GM12878 (cell line): ENCODE measurements at places on chromosomes 16 and 17. TPM values are rescaled to one million over a fixed set of nuclear protein-coding genes. Genes with fewer than 3 reads are reported as not detected.
A peak's percentile ranks its signal among the peaks of the same experiment; 100 is the strongest.

GRCh38 chr17:14469971-14470370 lies 169.1 kb downstream of the HS3ST3B1 start:
- no peaks in the 10 kb centered on the region for H3K36me3 ChIP-seq
- no peak overlapping the region for H3K27ac ChIP-seq
- no peak for DNase-seq
- no peak overlapping the region for H3K4me3 ChIP-seq

DNA sequence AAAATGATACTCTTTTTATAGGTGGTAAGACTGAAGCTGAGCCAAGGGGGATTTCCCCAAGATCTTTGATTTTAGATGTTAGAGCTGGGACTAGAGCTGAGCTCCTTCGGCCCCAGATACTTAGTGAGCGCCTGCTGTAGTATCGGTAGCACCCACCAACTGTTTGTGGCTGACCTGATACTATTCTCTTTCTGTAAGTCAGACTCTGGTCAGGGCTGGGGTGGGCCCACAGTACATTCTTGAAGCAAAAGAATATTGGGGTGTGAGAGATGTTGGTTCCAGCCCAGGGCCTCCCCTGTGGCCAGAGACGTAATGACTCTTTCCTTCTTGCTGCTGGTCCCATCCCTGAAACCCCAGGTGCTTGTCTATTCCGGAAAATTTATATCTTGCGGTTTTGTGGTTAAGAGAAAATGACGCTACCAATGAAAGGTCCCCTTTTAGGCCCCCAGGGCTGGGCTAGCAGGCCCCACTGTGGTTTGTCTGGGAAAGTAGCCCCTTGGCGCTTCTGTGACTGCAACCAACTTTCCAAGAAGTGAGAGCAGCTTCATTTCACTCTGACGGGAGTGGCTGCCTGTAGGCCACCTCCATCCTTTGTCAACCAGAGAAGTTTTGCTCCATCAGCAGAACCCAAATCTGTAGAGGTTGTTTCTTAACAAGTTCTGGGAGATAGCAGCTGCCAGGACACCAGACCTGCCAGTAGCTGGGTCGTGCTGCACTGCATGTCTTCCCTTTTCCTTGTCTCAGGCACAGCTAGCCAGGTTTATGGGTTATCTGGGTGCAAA lies 86.4 kb upstream of the LGALS9 start:
- H3K27ac ChIP-seq, result peak overlapping the region; percentile 48; the same call in 1 of the 2 replicates
- no peaks in the 10 kb centered on the region for H3K36me3 ChIP-seq
- peaks cover 68% of the 10 kb centered on the region for H3K4me1 ChIP-seq
- peak; percentile 96 for DNase-seq
- no peak overlapping the region for H3K4me3 ChIP-seq
- no peaks in the 10 kb centered on the region for H3K27me3 ChIP-seq

DNA sequence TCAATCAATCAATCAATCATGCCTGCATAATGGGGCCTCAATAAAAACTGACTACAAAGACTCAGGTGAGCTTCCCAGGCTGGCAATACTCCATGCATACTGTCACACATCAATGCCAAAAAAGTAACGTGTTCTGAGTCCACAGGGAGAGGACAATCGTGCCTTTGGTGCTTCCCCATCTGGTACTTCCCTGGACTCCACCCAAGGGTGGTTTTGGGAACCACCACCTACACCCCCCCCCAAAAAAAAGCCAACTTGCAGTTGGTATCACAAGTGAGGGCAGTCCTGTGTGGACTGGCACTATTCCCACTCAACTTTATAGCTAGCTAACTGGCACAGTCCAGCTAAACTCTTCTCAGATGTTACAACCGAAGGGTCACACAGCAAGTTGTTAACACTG lies 3.1 kb downstream of the ZDHHC7 start:
- no peaks in the 10 kb centered on the region for H3K27me3 ChIP-seq
- H3K4me1 ChIP-seq, result peaks cover 5% of the 10 kb centered on the region
- H3K36me3 ChIP-seq, result no peaks in the 10 kb centered on the region
- 0 out of 2 replicates have a peak overlapping the region, but pooled peaks have one; percentile 13 for H3K4me3 ChIP-seq
- H3K27ac ChIP-seq, result 0 out of 2 replicates have a peak overlapping the region, but pooled peaks have one; percentile 4
- no peak for DNase-seq

- no peaks in the 10 kb centered on the region for H3K36me3 ChIP-seq
- no peak overlapping the region for H3K4me3 ChIP-seq
- H3K4me1 ChIP-seq, result no peaks in the 10 kb centered on the region
- no peak for DNase-seq
- no peaks in the 10 kb centered on the region; the same call in 1 of the 2 replicates for H3K27me3 ChIP-seq
Observed at GRCh38 chr16:77711179-77711578, 11.1 kb upstream of the NUDT7 start.

DNA sequence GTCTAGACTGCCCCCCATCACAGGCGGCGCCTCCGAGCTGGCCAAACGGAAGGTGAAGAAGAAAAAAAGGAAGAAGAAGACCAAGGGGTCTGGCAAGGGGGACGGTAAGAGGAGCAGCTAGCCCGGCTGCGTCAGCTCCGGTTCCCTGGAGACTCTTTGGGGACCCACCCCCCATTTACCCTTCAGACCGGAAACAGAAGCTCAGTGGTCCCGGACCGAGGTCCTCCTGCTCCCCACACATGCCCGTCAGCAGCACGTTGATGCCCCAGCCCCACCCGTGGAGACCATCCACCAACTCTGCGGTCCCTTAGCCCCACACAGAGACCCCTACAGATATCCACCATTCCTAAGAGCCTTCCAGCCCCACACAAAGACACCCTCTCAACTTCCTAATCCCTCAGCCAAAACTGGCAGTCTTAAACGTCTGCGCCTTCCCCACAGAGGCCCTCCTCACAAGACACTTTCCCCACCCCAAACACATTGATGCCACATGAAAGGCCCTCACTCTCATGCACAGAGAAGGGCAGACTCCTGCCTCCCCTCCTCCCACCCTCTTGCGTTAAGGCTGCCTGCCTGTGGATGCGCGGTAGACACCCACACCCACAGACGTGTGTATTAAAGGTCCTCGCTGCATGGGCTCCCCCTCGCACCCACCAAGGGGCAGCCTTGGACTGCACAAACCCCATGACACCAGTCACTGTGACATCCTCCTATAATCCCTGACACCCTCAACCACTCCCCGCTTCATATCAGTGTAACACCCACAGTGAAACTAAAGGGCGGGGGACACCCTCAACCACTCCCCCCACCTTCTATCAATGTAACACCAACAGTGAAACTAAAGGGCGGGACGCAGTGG lies 58.2 kb upstream of the RPH3AL start:
- peaks cover 22% of the 10 kb centered on the region for H3K4me1 ChIP-seq
- H3K27me3 ChIP-seq, result no peaks in the 10 kb centered on the region
- H3K36me3 ChIP-seq, result no peaks in the 10 kb centered on the region
- DNase-seq, result no peak

GRCh38 chr16:22630242-22630641 lies 119.6 kb downstream of the NPIPB5 start:
- H3K4me3 ChIP-seq, result no peak overlapping the region
- DNase-seq, result no peak
- no peaks in the 10 kb centered on the region; the same call in 1 of the 2 replicates for H3K27me3 ChIP-seq
- H3K27ac ChIP-seq, result no peak overlapping the region
- no peaks in the 10 kb centered on the region for H3K4me1 ChIP-seq

DNA sequence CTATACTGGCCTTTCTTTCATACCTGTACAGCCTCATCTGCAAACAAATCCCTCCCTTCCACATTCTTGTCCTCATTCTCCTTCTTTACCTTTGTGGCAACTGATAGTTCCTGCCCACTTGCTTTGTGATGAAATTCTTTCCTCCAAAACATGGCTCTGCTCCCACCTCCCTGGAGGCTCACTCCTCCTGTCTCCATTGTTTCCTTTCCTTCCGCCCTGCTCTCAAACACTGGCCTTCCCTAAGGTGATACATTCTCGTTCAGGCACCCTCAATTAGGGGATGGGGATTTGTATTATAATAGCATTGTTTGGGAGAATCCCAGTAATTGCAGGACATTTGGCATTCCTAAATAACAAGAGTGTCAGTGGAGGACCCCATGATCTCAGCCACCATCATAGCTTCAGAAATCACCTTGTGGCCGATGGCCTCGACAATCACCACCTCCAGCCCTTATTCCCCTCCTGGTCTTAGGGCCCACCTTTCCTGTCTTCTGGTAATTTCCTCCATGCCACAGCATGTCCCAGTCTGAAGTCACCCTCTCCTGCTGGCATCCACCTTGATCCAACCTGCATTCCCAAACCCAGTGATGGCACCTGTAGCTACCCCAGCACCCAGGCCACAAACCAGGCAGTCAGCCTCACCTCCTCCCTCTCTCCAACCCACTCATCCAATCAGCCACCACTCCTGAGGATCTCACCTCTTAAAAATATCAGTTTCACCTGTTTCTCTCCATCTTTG lies 7.9 kb downstream of the UNC119 start:
- H3K27ac ChIP-seq, result no peak overlapping the region
- H3K4me3 ChIP-seq, result no peak overlapping the region
- peaks cover 2% of the 10 kb centered on the region; the same call in 1 of the 2 replicates for H3K36me3 ChIP-seq

RUNDC3A gene
- not detected in 2 replicates for total RNA-seq

DNA sequence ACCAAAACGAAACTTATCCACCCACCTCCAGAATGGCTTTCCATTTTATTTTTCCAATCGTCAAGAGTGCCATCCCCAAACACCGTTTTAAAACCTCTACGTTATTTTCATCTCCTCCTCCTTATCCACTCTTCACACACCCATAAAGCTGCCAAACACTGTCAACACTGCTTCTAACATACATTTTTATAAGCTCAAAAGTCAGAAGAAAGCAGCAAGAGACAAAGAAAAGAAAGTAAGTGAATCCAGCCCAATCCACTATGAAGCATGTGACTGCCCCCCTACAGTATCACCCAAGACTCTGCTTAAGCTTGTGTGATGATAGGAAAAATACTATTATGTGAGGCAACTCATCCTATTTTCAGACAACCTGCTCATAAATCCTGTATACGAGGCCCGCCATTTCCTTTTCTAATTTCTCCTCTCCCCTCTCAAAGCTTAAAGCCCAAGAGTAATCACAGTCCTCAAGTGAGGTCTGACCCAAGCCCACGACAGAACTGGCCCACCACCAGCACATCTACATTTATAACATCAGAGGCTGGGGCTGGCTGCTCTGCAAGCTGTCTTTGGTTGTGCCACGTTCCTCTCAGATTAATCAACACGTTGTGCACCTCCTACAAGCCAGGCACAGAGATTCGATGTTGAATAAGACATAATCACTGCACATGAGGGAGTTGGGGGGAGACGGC lies 16.3 kb downstream of the USP31 start:
- no peak overlapping the region for H3K27ac ChIP-seq
- DNase-seq, result no peak
- no peaks in the 10 kb centered on the region for H3K27me3 ChIP-seq
- H3K4me1 ChIP-seq, result no peaks in the 10 kb centered on the region
- H3K36me3 ChIP-seq, result no peaks in the 10 kb centered on the region
- no peak overlapping the region for H3K4me3 ChIP-seq

GRCh38 chr17:18331879-18332278 lies 16.8 kb downstream of the SMCR8 start:
- no peak for DNase-seq
- peaks cover 4% of the 10 kb centered on the region; the same call in 1 of the 2 replicates for H3K4me1 ChIP-seq
- no peaks in the 10 kb centered on the region for H3K27me3 ChIP-seq
- peaks cover 4% of the 10 kb centered on the region for H3K36me3 ChIP-seq

CHTF18 gene
- 76.0 and 87.8 TPM in 2 replicates for total RNA-seq

TRIM37 gene
- total RNA-seq, result 17.9 and 20.6 TPM in 2 replicates

DNA sequence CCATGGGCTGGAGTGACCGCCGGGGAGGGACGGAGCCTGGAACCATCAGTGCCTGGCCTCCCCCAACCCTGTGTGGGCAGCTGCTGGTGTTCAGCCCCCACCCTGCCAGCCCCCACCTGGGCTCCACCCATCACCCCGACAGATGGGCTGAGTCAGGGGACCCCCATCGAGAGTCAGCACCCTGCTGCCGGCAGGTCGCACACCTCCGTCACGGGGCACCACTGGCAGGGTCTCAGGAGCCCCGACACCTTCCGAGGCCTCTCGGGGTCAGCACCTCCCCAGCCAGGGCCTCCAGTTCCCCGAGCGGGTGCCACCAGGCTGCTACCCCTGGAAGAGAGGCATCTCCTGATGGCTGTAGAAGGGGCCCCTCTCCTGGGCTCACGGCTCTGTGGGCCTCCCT lies 38.3 kb upstream of the ACSF3 start:
- H3K27me3 ChIP-seq, result no peaks in the 10 kb centered on the region
- H3K27ac ChIP-seq, result no peak overlapping the region
- H3K4me3 ChIP-seq, result no peak overlapping the region
- no peaks in the 10 kb centered on the region for H3K36me3 ChIP-seq
- H3K4me1 ChIP-seq, result peaks cover 5% of the 10 kb centered on the region

PIMREG gene
- 30.0 and 31.2 TPM in 2 replicates for total RNA-seq

- no peak overlapping the region for H3K4me3 ChIP-seq
- DNase-seq, result no peak
- H3K36me3 ChIP-seq, result no peaks in the 10 kb centered on the region
- H3K4me1 ChIP-seq, result peaks cover 8% of the 10 kb centered on the region; the same call in 1 of the 2 replicates
- no peak overlapping the region for H3K27ac ChIP-seq
Observed at GRCh38 chr16:48165961-48166578, 10.3 kb upstream of the ABCC12 start.

SPATA32 gene
- total RNA-seq, result 0.13 and 0.21 TPM in 2 replicates

EVPL gene
- 0.03 TPM in 2 replicates for total RNA-seq

DNA sequence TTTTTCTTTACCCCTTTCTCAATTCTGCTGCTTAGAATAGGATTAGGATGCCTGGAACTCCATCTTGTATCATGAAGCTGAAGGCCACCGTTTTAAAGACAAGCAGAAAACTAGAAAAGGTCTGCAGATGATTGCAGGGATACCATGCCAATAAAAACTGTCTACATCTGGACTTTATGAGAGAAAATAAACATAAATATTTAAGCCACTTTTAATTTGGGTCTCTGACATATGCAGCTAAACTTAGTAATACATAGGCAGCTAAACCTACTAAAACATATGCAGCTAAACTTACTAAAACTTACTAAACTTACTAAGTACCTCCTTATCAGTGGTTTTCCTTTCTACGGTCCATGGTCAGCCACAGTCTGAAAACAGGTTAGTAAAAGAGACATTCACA lies 48.4 kb downstream of the FBXL20 start:
- no peak overlapping the region for H3K27ac ChIP-seq
- no peaks in the 10 kb centered on the region for H3K27me3 ChIP-seq
- H3K4me3 ChIP-seq, result no peak overlapping the region
- H3K36me3 ChIP-seq, result no peaks in the 10 kb centered on the region
- DNase-seq, result no peak

ALDH3A1 gene
- total RNA-seq, result not detected in 2 replicates

GRCh38 chr17:28406473-28406814 lies 432 bp upstream of the SLC46A1 start:
- no peaks in the 10 kb centered on the region for H3K27me3 ChIP-seq
- H3K36me3 ChIP-seq, result no peaks in the 10 kb centered on the region
- H3K4me1 ChIP-seq, result peaks cover 3% of the 10 kb centered on the region
- DNase-seq, result no peak
- no peak overlapping the region for H3K27ac ChIP-seq
